Breast epithelium (tissue), 4 donors: ENCODE measurements at places on chromosomes 5 and 9. TPM values are rescaled to one million over a fixed set of nuclear protein-coding genes. Genes with fewer than 3 reads are reported as not detected.

GRCh38 chr9:114281473-114282103, 41.3 kb upstream of the ORM1 start:
- no peak for DNase-seq

GRCh38 chr9:82513242-82513751, 524.7 kb downstream of the SPATA31D1 start:
- no peak for DNase-seq

- no peak for DNase-seq
These were observed 28.8 kb downstream of the GCNT4 start for GRCh38 chr5:75023368-75024159.

- no peak for DNase-seq
These were observed 342.0 kb upstream of the WWC1 start for GRCh38 chr5:167949435-167949834.

The CPLANE1 gene
- 31.5 TPM for total RNA-seq

GRCh38 chr5:89534331-89534730, 651.3 kb upstream of the MEF2C start:
- no peak for DNase-seq

GRCh38 chr5:56168066-56168478, 65.1 kb downstream of the ANKRD55 start:
- DNase-seq, result no peak

GRCh38 chr5:121462441-121462840, 389.2 kb upstream of the FTMT start:
- no peak for DNase-seq

- DNase-seq, result no peak
These were observed 23.9 kb upstream of the CPLX2 start for GRCh38 chr5:175847503-175847902.

- peak; percentile 10 for DNase-seq
These were observed 7.3 kb upstream of the TENT4A start for GRCh38 chr5:6705959-6706358.

DNA sequence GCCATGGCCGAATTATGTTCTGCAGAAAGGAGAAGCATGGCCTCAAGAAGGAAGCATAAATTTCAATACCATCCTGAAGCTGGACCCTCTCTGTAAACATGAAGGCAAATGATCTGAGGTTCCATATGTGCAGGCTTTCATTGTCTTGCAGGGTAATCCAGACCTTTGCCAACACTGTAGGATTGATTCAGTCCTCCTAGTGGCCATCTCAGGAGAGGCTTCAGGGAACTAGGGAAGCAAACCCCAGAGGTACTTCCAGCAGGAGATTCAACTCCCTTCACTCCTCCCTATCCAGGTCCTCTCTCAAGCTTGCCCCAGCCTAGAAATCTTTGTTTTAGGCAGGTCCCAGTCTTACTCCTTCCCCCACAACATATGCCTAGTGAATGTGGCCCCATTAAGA, 99.3 kb upstream of the HCN1 start:
- DNase-seq, result no peak

DNA sequence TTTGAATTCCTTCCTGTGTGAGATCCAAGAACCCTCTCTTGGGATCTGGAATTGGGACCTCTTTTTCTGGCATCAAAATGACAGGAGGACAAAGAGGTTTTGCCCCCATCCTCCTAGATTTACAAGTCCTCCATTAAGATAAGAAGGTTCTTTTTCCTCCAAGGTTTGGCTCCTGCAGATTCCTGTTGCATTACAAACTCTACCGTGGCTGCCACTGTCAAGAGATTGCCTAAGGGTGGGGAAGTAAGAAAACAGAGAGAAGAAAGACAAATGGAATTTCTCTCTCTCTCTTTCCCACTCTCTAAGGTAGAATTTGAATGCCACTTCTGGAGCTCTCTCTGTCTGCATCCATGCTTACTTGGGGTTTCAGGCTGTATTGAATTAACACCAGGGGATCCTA, 12.0 kb upstream of the SVEP1 start:
- no peak for DNase-seq

DNA sequence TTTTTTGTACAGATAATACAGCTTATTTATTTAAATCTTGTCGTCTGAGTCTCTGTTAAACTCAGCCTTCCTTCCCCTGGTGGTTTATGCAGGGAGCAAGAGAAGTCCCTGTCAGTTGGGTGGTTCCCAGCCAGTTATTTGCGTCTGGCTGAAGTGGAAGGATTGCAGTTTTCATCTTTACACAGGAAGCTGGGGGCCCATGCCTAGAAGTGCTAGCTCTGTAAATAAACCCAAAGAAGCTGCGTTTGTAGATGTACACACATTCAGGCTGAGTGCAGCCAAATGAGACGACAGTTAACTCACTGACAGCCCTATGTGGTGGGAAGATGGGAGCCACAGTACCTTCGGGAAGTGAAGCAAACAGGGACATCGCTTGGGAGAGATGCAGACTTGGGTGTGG, 122.1 kb downstream of the SAXO1 start:
- DNase-seq, result no peak

The SLC28A3 gene
- total RNA-seq, result 52.7 TPM

GRCh38 chr9:134683714-134684374, 42.2 kb downstream of the COL5A1 start:
- no peak for DNase-seq

DNA sequence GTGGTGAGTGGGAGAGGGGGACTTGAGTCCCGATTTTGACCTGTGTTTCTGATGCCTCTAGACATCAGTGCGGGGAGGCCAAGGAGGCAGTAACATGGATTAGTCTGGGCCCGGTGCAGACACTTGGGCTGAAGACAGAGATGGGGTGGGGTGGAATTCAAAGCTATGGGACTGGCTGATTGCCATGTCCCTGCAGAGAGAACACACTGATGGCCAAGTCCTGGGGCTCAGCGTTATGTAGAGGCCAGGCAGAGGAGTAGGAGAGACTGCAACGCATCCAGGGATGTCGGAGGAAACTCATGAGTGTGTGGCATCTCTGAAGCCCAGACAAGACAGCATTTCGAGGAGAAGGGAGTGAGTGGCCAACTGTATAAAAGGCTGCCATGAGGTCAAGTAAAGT, 30.1 kb downstream of the PSD2 start:
- no peak for DNase-seq

The IL4 gene
- not detected for total RNA-seq

GRCh38 chr5:135348918-135349317, 50.1 kb downstream of the MACROH2A1 start:
- DNase-seq, result no peak

The LOX gene
- 162 TPM for total RNA-seq

The DMRT3 gene
- 1.8 TPM for total RNA-seq

The FOXD4L3 gene
- total RNA-seq, result not detected

GRCh38 chr9:134154262-134154701, 10.1 kb downstream of the RNU6ATAC start:
- DNase-seq, result no peak

GRCh38 chr5:58912116-58912515, 329.2 kb downstream of the RAB3C start:
- no peak for DNase-seq

- no peak for DNase-seq
These were observed 1050.2 kb downstream of the CDH12 start for GRCh38 chr5:21802869-21803490.

The CLIC3 gene
- not detected for total RNA-seq

DNA sequence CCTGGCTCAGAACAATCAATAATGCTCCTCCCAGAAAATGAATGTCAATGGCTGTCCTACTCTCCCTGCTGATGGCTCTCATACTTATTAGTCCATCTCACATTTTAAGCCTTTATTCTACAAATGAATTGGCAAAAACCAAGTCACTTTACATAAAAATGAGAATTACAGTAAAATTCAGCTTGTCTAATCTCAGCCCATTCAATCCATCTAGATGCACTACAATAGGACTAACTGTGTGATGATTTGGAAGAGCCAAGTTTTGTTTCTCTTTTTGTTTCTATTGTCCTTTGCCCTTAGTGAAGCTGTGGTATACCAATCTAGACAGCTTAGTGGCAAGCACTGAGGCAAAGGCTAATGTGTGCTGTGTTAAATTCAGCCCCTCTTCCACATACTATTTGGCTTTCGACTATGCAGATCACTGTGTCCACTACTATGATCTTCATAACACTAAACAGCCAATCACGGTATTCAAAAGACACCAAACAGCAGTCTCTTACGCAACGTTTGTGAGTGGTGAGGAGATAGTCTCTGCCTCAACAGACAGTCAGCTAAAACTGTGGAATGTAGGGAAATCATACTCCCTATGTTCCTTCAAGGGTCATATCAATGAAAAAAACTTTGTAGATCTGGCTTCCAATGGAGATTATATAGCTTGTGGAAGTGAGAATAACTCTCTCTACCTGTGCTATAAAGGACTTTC, 140.8 kb upstream of the ZNF462 start:
- DNase-seq, result no peak

- DNase-seq, result no peak
These were observed 24.9 kb downstream of the SNX24 start for GRCh38 chr5:122870219-122870856.

- DNase-seq, result no peak
These were observed 59.2 kb downstream of the CDH18 start for GRCh38 chr5:19928562-19929421.

- DNase-seq, result no peak
These were observed 12.1 kb downstream of the SEMA5A start for GRCh38 chr5:9533562-9534364.

The PCDHB13 gene
- total RNA-seq, result 5.9 TPM

DNA sequence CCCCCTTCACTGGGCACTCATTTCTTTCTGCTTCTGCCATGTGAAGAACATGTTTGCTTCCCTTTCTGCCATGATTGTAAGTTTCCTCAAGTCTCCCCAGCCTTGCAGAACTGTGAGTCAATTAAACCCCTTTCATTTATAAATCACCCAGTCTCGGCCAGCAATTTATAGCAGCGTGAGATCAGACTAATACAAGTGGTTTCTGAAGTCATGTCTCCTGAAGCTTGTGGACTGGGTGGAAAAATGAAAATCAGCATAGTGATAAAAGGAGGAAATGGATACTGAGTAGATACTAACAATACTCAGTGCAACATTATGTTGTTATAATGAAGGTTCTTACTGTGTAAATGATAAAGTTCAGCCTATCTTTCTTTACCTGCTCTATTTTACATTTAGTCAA, 35.1 kb downstream of the NNT start:
- no peak for DNase-seq

GRCh38 chr5:150329038-150329437, 26.3 kb upstream of the ARSI start:
- DNase-seq, result no peak

DNA sequence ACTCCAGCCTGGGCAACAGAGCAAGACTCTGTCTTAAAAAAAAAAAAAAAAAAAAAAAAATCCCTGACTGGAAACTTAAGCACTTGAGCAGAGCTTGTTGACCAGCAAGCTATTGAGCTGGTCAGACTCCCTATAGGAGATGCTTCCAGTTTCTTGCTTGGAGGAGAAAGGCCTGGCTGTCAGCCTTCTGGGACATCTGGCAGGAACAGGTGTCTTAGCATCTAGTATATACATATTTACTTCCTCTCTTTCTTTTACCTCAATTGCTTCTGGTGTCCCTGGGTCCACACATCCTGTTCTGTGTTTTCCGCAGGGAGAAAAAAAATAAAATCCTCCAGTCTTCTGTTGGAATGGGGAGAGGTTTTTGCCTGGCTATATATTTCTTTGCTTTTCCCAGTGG, 60.1 kb downstream of the PRKACG start:
- no peak for DNase-seq

DNA sequence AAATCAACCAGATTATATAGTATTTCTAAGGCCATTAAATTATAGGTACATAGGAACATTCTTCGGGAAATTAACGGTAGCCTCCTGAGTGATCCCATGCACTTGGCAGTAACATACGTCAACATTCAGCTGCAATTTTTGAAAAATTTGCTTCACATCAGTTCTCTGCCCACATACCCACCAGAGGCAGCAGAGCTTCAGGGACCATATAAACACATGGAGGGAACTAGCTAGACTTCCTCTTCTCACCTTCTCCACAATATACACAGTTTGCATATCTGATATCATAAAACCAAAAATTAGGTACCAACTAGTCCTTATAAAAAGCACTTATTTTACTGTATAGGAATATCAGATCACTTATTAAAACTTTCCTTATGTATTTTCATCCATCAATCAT, 4.8 kb downstream of the PSIP1 start:
- DNase-seq, result no peak

DNA sequence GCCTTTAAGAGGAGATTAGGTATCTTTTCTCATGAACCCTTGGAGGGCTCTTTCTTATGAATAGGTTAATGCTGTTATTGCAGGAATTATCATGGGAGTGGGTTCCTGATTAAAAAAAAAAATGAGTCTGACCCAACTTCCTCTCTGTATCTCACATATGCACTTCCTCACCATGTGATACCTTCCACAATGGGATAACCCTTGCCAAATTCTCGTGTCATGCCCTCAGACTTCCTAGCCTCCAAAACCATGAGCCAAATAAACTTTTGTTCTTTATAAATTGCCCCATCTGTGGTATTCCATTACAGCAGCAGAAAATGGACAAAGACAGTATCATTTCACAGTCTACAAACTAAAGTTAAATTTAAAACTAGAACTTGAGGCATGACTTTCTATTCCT, 1.0 kb downstream of the OR1B1 start:
- no peak for DNase-seq

The PHF24 gene
- 1.1 TPM for total RNA-seq

The YIPF5 gene
- total RNA-seq, result 50.4 TPM
